Osteoblast (primary cell): ENCODE measurements at places on chromosomes 3 and 15.

DNA sequence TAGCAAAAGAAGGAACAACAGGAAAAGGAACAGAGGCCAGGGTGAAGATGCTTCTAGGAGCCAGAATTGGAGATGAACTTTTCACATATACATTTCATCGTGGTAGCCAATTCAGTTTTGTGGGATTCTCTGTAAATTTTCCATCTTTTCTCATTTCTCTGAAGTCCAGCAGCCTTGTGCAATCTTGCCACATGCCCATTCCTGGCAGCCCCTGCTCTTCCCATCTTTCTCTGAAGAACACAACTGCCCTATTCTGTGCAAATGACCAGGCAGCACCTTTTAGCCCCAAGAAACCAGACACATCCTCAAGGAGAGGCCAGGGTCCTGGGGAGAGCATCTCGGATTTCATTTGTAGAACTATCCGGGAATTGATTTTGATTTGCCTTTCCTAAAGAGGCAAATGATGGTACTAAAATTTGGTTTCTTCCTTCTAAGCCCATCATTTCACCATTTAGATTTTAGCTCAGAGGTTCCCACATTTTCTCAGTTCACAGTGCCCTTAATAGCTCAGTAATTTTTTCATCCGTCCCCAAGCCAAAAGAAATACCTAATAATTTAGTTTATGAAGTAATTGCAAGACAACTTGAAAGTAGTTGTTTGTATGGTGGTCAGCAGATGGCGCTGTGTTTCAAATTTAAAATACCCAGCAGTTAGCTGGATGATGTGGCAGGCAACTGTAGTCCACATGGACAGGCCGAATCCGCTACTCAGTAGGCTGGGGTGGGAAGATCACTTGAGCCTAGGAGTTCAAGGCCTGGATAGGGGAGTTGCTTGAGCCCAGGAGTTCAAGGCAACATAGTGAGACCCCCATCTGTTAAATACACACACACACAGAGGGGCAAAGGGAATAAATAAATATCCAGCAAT, 61.3 kb upstream of the ACKR4 start:
- DNase-seq: no peak

DNA sequence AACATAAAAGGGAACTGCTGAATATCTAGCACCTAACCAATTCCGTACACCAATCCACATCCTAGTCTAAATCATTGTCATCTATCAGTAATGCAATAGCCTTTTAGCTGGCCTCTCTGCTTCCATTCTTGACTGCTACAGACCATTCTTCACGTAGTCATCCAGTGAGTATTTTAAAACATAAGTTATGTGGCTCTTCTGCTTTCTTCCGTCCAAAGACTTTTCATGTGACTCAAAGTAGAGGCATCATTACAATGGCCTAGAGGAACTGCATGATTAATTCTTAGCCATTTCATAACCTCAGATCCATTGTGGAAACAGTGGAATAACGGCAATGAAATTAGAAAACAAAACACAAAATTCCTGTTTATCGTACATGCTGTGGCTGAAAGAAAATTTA, 88.9 kb upstream of the CBLB start:
- DNase-seq: peak; percentile 89

DNA sequence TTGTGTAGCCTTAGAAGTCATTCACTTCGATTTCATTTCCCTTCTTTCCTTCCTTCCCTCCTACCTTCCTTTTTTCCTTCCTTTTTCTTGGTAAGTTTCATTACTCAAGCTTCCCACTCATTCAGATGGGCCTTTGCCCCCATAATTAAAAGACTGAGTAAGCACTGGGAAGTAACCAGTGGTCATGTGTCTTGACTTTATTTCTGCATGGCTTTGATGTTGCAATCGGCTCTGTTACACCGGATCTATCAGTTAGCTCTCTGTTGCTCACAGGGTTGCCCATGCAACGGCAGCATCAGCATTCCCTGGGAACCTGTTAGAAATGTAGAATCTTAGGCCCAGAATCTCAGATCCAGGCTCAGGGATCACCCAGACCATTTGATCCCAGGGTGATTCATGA, 25.6 kb upstream of the LARS2 start:
- no peak for DNase-seq

- peak; percentile 89 for DNase-seq
Measured at GRCh38 chr3:13073326-13074005, at the start of gene IQSEC1. IQSEC1 (minus strand) TSS chr3:13073429; CDS start chr3:13073014, 415 bp downstream.

GRCh38 chr3:18681818-18682345, 256.7 kb upstream of the SATB1 start:
- DNase-seq: no peak

GRCh38 chr3:115644391-115644790, 21.1 kb downstream of the GAP43 start:
- no peak for DNase-seq

DNA sequence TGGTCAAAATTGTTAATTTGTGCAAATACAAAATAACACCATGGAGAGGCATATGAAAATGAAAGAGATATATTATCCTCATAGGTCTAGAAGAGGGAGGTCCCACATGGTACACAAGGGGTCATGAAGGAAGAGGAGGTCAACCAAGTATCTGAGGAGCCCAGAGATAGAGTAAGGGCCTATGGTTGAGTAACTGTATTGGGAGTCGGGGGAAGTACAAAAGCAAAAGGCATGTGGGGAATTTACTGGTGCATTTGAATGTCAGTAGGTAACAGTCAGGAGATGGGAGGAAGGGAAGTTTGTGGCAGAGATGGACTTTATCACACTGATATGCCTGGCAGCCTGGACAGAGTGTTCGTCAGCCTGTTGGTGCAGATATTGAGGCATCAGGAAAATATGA, 1113.7 kb downstream of the OTOL1 start:
- DNase-seq: no peak

- no peak for DNase-seq
Measured at GRCh38 chr15:77276096-77276495, 143.8 kb downstream of the PEAK1 start.

DNA sequence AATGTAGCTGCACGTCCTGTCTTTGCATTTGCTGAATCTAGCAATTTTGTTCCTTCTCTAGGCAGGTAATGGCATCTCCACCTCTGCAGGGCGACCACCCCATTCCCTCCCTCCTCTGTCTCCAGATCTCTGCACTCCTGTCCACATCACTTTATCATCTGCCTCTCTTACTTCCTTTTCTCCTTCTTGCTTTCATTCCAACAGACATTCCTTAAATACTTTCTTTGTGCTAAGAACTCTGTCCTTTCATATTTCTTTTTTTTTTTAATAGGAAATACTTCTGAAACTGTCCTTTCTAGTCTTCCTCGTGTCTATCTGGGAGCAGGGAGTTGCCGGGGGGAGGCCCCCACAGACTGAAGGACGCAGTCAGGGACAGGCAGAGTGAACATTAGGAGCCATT, 7.2 kb downstream of the ITIH3 start:
- no peak for DNase-seq

DNA sequence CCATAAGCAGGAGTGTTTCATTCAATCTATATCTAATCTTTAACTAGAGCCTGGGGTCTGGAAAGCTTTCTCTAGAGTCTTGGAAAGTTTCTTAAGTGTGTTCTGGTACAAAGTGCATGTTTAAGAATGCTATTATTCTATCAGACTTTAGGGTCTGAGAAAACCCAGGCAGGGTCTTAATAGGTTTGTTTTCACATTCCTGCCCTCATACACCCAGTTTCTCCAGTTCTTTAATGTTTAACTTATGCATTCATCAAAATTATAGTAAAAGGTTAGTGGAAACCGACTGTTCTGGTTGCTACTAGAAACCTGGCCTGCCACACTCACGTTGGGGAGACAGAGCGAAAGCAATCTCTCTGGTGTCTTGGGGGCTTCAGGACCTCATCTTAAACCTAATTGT, 102.9 kb upstream of the WDR72 start:
- no peak for DNase-seq

GRCh38 chr15:85011160-85011571, 29.5 kb downstream of the PDE8A start:
- DNase-seq: no peak

- peak; percentile 98 for DNase-seq
Measured at GRCh38 chr15:51097553-51098330, 3.0 kb upstream of the TNFAIP8L3 start.

GRCh38 chr3:55735976-55736375, 248.9 kb upstream of the WNT5A start:
- DNase-seq: no peak

GRCh38 chr3:120324190-120324589, 25.0 kb downstream of the LRRC58 start:
- DNase-seq: no peak

GRCh38 chr3:160005004-160005403, 16.4 kb downstream of the IL12A start:
- no peak for DNase-seq

GRCh38 chr3:128036119-128036518, 16.1 kb upstream of the SEC61A1 start:
- no peak for DNase-seq

GRCh38 chr15:99911816-99912215, 178.6 kb upstream of the LYSMD4 start:
- no peak for DNase-seq

GRCh38 chr15:48536681-48537091, 108.8 kb downstream of the FBN1 start:
- no peak for DNase-seq

- peak; percentile 19 for DNase-seq
Measured at GRCh38 chr3:61340931-61341461, 89.7 kb upstream of the FHIT start.

DNA sequence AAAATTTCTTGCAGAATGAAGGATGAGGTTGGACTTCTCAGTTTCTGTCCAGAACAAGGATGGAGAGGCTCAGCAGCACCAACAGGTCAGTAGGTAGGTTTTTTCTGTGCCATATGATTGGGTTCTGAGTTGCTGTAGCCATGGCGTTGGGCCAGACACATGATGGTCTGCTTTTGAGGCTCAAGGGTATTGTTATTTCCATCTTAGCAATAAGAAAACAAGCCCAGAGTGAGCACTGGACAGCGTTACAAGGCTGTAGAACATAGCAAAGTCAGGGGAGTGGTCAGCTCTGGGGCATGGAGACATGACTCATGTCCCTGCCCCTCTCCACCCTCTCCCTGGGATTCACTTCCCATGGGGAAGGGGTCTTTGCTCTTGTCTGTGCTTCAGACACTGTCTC, 137.6 kb upstream of the TOPAZ1 start:
- DNase-seq: no peak

DNA sequence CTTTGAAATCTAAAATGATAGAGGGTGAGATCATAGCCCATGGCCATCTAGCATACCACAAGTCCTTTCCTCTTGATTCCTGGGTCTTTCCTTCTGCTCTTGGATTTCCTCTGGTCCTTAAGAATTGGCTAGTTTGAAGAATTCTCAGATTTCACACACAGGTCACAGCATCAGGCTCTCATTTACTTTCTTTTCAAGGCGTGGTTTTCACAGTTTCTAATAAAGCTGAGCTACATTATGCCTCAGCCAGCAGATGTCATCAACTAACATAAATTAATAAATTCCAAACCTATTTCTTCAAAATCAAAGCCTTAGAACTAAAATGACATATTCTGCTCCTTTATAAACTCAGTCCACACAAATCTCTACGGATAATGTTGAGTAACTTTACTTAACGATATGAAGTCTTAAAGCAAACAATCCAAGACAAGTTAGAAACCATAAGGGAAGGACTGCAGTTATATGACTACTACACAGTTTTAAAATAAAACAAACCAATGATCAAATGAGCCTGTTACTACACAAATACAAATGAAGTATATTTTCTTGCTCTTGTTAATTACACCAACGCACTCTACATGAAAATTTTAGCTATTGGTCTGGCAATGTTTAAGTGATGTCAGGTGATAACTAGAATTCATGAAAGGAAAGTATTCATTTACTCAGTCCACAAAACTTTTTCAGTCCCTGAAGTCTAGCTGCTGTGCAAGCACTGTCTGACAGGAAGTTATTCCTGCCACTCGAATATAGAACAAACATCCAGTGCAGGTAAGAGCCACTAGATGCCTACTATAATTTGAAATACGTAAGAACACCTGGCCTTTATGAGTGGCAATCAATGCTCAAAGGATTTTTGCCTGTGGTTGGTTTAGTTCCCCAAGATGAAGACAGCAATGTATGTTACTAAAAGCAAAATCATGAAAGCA, 9.2 kb downstream of the CCDC14 start:
- DNase-seq: no peak

DNA sequence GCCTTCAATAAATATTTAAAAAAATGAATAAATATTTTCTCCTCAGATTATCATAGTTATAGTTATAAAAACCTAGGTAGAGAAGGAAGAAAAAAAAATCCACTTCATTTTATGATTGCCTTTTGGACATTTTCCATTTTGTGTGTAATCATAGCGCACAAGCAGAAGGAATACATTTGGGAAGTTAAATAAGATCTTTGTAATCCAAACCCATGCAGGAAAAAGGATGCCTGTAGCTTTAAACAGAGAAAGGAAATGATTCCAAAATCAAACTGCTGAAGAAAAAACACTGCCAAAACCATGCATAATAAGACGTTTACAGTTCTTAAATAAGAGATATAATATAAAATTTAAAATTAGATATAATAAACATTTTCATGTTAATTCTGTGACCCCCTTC, 7.4 kb upstream of the CCDC54 start:
- no peak for DNase-seq

DNA sequence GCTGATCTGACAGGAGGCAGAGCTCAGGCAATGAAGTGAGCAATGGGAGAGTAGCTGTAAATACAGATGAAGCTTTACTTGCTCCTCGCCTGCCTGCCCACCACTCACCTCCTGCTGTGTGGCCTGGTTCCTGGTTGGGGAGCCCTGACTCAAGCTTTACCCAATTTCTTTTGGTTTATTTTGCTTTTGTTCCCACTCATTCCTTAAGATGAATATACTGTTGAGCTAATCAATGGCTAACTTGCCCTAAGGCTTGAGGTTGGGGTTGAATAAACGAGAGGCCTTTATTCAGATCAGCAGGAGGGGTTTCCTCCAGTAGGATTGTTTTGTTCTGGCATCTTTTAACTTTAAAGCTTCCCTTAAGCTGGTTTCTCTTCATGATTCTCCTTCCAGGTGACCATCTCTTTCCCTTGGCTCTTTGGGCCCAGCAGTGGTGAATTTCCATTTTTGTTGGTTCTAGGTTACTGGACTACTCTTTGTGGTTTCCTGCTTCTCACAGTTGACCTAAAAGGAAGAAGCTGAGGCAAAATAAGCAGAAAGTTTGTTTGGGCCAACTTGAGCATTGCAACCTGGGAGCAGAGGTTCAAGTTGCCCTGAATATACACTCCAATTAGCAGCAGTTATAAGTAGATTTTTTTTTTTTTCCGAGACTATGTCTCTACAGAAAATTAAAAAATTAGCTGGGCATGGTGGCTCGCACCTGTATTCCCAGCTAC, 44.4 kb downstream of the STARD9 start:
- peak; percentile 31 for DNase-seq

- no peak for DNase-seq
Measured at GRCh38 chr3:108970561-108970960, 16.9 kb upstream of the GUCA1C start.

- DNase-seq: peak; percentile 74
Measured at GRCh38 chr3:48565186-48565585, 1.6 kb upstream of the UCN2 start.

GRCh38 chr3:89239774-89240173, 132.4 kb downstream of the EPHA3 start:
- no peak for DNase-seq

GRCh38 chr15:58988006-58988785, 733 bp downstream of the RNF111 start:
- DNase-seq: peak; percentile 75

GRCh38 chr3:27840807-27841594, 118.9 kb upstream of the EOMES start:
- DNase-seq: no peak
